ENCODE measurements at places on chromosomes 5 and 9. TPM values are rescaled to one million over a fixed set of nuclear protein-coding genes. Genes with fewer than 3 reads are reported as not detected.

The QRFP gene
- not detected for polyA plus RNA-seq

The IL3 gene
- polyA plus RNA-seq, result not detected

The PPP3R2 gene
- not detected for polyA plus RNA-seq

The HRCT1 gene
- 4.0 TPM for polyA plus RNA-seq

The ASPN gene
- 0.14 TPM for polyA plus RNA-seq

The SLC4A9 gene
- polyA plus RNA-seq, result not detected

The SH2D3C gene
- 32.2 TPM for polyA plus RNA-seq

The ZFAND5 gene
- polyA plus RNA-seq, result 171 TPM

The TRUB2 gene
- 51.8 TPM for polyA plus RNA-seq

The AQP7 gene
- polyA plus RNA-seq, result 0.66 TPM

The CDKN2B-AS1 gene
- polyA plus RNA-seq, result 6.9 TPM

The PCDHB16 gene
- 20.5 TPM for polyA plus RNA-seq

The TNFAIP8 gene
- polyA plus RNA-seq, result 8.9 TPM

The PTPN3 gene
- 8.2 TPM for polyA plus RNA-seq

The CCDC192 gene
- not detected for polyA plus RNA-seq

The EGFL7 gene
- polyA plus RNA-seq, result 36.4 TPM

The AGXT2 gene
- not detected for polyA plus RNA-seq

The OTP gene
- 9.6 TPM for polyA plus RNA-seq

The FAXDC2 gene
- 42.4 TPM for polyA plus RNA-seq

The MYOT gene
- polyA plus RNA-seq, result 2.0 TPM

The DIMT1 gene
- polyA plus RNA-seq, result 11.5 TPM

The SLIT3 gene
- polyA plus RNA-seq, result 2.6 TPM

The DBH gene
- 4.9 TPM for polyA plus RNA-seq

The PCDHGA6 gene
- polyA plus RNA-seq, result 2.4 TPM

The CENPH gene
- 38.0 TPM for polyA plus RNA-seq

The FRMD3 gene
- 18.7 TPM for polyA plus RNA-seq
